Vagina (tissue), 2 donors: ENCODE measurements at places on chromosomes 16 and 17. TPM values are rescaled to one million over a fixed set of nuclear protein-coding genes. Genes with fewer than 3 reads are reported as not detected.

DNA sequence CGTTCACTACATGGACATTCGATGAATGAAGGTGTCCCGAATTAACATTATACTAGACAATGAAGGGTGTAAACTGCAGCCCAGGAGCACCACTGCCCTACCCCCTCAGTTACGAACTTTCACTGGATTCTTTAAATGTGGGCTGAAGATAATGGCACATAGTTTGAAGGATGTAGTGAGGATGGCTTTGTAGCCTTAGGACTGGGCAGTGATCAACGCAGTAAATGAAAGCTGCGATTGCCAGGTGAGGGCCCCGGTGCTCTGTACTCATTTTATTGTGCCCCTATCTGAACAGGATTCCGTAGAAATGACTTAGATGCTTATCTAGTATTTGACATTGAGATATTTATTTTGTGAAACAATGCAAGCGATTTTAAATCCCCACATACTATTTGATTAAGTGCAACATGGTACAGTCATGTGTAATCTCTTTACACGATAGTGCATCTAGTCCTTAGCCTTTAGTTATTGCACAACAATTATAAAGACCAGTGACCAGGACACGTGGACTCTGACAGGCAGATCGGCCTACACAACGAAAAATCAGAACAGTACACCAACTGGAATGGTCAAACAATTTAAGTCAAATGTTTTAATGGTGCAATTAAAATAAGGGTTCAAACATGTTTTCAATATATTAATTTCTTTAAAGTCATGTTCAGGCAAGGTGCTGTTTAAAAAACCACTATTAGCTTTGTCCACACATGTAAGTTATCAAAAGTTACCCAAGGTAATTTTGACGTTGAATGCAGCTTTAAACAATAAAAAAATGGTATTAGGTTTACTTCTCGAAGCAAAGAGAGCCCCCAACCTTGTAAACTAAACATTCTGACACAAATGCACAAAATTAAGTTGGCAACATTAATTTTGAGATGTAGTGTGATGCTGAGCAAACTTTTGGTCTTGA, 17.4 kb upstream of the ERN1 start:
- H3K27me3 ChIP-seq: no peaks in the 10 kb centered on the region
- peak overlapping the region; percentile 98 for H3K27ac ChIP-seq
- H3K36me3 ChIP-seq: no peaks in the 10 kb centered on the region
- no peak for DNase-seq
- H3K4me3 ChIP-seq: peak overlapping the region; percentile 85
- peaks cover 27% of the 10 kb centered on the region for H3K4me1 ChIP-seq

- H3K4me3 ChIP-seq: no peak overlapping the region
- no peak overlapping the region for H3K27ac ChIP-seq
- DNase-seq: no peak
- no peaks in the 10 kb centered on the region for H3K4me1 ChIP-seq
- H3K36me3 ChIP-seq: no peaks in the 10 kb centered on the region
- no peaks in the 10 kb centered on the region for H3K27me3 ChIP-seq
Measured at GRCh38 chr16:13098536-13098935, 197.1 kb downstream of the SHISA9 start.

DNA sequence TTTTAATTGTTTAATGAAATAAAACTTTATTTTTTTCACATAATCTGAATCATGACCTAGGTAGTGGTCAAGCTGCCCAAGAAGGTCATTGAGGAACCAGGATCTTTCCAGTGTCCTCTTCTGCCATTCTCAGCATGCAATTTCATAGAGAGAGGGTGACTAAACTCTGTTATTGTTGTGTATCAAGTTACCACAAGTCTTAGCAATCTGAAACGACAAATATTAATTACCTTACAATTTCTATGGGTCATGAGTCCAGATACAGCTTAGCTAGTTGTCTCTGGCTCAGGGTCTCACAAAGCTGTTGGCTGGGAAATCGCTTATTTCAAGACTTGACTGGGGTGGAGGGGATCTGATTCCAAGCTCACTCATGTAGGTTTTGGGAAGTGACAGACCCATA, 37.6 kb downstream of the FTO start:
- no peak overlapping the region for H3K4me3 ChIP-seq
- no peak for DNase-seq
- peaks cover 25% of the 10 kb centered on the region for H3K4me1 ChIP-seq
- no peak overlapping the region for H3K27ac ChIP-seq
- H3K36me3 ChIP-seq: no peaks in the 10 kb centered on the region
- H3K27me3 ChIP-seq: no peaks in the 10 kb centered on the region

- no peaks in the 10 kb centered on the region for H3K27me3 ChIP-seq
- H3K36me3 ChIP-seq: no peaks in the 10 kb centered on the region
- H3K4me1 ChIP-seq: no peaks in the 10 kb centered on the region
Measured at GRCh38 chr16:83769397-83770008, 38.3 kb upstream of the HSBP1 start.

DNA sequence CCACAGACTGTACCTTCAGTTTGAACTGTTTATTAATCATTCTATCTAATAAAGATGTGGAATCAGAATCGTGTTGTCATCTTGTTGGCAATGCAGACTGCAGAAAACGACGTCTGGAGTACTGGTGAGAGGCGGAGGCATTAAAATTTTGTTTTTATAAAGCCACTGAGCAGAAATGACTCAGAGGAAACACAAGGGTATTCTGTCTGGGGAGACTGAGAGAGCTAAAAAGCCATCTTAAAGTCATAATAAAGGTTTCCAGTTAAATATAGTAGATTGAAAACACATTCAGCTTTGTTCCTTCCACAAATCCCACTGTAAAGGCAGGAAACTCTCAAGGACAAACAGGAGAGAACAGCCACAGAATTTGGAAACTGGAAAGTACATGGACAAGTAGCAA, 74.2 kb downstream of the CPPED1 start:
- no peaks in the 10 kb centered on the region for H3K27me3 ChIP-seq
- H3K36me3 ChIP-seq: no peaks in the 10 kb centered on the region
- no peak overlapping the region for H3K27ac ChIP-seq
- H3K4me1 ChIP-seq: peaks cover 16% of the 10 kb centered on the region
- no peak overlapping the region for H3K4me3 ChIP-seq

- peaks cover 25% of the 10 kb centered on the region for H3K4me1 ChIP-seq
- DNase-seq: no peak
- no peak overlapping the region for H3K27ac ChIP-seq
- no peaks in the 10 kb centered on the region for H3K36me3 ChIP-seq
- H3K4me3 ChIP-seq: no peak overlapping the region
Measured at GRCh38 chr16:69601250-69601649, 35.5 kb downstream of the NFAT5 start.

DNA sequence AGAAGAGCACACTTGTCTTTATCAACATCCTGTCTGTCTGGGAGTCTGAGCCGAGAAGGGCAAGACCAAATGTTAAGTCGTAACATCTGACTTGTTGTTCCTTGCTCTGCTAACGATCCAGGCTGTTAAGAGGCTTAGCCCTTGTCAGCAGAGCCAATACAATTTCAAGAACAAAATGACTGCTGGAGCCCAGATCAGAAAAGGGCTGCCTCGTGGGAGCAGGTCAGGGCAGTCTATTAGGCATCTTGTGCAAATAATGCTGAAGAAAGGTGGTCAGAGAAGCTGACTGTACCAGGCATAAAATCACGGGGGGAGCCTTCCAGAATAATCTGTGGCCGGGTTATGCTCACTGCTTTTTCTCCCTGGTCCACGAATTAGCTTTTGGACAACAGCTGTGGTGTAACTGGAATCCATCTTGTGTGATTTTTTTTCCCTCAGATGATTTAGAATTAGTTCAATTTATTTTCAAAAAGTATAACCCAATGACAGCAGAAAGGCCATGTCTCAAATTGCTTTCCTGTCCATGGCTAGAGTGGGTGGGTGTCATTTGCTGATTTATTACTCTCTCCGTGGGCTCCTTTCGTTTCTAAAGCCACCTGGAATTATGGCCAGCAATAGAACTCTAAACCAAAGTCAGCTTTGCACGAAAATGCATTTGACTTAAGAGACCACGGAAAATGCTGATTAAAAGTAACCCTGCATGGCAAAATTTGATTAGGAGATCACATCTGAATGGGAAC, 221.1 kb upstream of the HSBP1 start:
- H3K27ac ChIP-seq: no peak overlapping the region
- DNase-seq: no peak
- no peak overlapping the region for H3K4me3 ChIP-seq
- H3K27me3 ChIP-seq: no peaks in the 10 kb centered on the region

GRCh38 chr17:29677221-29677791, 54.6 kb upstream of the CORO6 start:
- no peaks in the 10 kb centered on the region for H3K27me3 ChIP-seq
- H3K4me3 ChIP-seq: no peak overlapping the region
- H3K27ac ChIP-seq: peak overlapping the region; percentile 51
- H3K4me1 ChIP-seq: peaks cover 36% of the 10 kb centered on the region

GRCh38 chr17:45149669-45150664, 1.7 kb downstream of the HEXIM1 start:
- DNase-seq: no peak
- no peaks in the 10 kb centered on the region for H3K36me3 ChIP-seq
- peaks cover 56% of the 10 kb centered on the region for H3K4me1 ChIP-seq
- no peaks in the 10 kb centered on the region for H3K27me3 ChIP-seq
- peak overlapping the region; percentile 68 for H3K4me3 ChIP-seq
- H3K27ac ChIP-seq: peak overlapping the region; percentile 98

GRCh38 chr17:67531291-67531690, 154.2 kb downstream of the PITPNC1 start:
- peaks cover 15% of the 10 kb centered on the region for H3K4me1 ChIP-seq
- H3K4me3 ChIP-seq: no peak overlapping the region
- DNase-seq: peak; percentile 81
- H3K27ac ChIP-seq: no peak overlapping the region
- H3K27me3 ChIP-seq: no peaks in the 10 kb centered on the region
- H3K36me3 ChIP-seq: no peaks in the 10 kb centered on the region

- no peak overlapping the region for H3K4me3 ChIP-seq
- no peaks in the 10 kb centered on the region for H3K36me3 ChIP-seq
Measured at GRCh38 chr17:66843627-66844026, 8.7 kb downstream of the CACNG5 start.

DNA sequence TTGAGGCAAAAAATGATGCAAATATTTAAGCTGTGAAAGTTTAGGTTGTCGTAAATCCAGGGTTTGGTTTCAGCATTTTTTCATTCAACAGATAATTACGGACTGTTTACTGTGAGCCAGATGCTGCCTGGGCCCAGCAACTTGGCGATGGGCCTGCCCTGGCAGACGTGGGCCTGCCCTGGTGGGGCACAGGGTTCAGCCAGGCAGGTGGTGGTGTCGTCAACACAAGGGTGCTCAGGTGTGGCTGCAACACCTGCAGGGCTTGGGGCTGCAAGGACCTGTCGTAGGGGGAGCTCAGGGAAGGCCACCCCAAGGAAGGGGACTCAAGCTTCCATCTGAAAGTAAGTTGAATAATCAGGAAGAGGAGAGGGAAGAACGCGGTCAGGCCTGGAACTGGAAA, 15.1 kb downstream of the ZC3H18 start:
- DNase-seq: no peak
- no peaks in the 10 kb centered on the region for H3K27me3 ChIP-seq
- H3K36me3 ChIP-seq: no peaks in the 10 kb centered on the region
- H3K27ac ChIP-seq: no peak overlapping the region

DNA sequence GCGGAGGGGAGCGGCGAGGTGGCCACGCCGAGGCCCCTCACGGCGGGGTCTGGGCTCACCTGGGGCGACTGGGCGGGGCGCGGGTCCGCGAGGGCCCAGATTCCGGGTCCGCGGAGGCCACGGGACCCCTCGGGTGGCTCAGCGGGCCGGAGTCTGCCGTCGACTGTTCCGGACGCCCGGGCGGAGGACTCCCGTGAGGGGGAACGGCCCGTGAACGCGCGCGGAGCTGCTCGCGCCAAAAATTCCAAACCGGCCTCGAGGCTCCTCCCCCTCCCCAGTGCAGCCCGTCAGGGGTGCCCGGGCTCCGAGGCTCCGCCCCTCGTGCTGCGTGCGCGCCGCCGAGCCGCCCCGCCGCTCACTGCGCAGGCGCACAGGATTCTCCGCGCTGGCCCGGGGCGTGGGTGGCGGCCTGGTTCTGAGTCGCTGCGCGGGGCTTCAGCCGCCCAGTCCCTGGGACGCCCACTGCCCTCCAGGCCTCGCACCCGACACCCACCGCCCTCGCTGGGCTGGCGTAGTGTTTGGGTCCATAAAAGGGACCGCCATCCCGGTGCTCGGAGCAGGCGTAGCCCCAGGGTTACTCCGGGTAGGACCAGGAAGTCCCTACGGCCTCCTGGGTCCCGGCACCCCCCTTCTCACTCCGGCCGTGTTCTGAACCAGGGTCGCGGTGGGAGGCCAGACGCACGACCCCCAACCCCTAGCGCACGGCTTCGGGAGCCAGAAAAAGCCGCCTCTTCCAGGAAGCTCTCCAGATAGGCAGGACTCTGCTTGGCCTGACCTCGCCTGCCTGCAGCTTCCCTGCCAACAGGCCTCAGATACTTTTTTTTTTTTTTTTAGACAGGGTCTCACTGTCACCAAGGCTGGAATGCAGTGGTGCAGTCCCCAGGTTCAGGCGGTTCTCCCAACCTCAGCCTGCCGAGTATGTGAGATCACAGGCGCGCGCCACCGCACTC, at the start of gene PKMYT1:
Gene PKMYT1, minus strand, starts transcription at position 220 of the 950 bp plus-strand sequence. CDS start 789 bp downstream, outside the sequence.
- H3K27me3 ChIP-seq: no peaks in the 10 kb centered on the region
- no peaks in the 10 kb centered on the region for H3K36me3 ChIP-seq
- H3K27ac ChIP-seq: peak within 1 kb of the TSS; percentile 87

DNA sequence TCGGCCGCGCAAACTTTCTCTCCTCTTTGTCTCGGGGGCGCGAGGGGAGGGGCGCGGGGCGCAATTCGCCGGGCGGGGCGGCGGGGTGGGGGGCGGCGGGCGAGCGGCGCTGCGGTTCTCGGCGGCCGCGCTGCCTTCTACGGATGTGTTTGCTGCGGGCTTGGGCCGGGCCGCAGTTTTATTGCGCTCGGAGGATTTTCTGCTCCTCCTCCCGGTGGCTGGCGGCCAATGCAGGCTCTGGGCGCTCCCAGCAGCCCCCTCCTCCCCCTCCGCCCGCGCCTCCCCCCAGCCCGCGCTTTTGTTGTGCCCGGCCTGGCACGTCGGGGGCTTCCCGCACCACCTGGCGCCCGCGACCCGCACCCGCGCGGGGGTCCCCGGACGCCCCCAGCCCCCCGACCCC, at the start of gene TIMP2:
Gene TIMP2, minus strand, starts transcription at position 154 of the 400 bp plus-strand sequence. CDS start 299 bp downstream, outside the sequence.
- DNase-seq: no peak
- H3K27me3 ChIP-seq: no peaks in the 10 kb centered on the region
- H3K27ac ChIP-seq: peak within 1 kb of the TSS; percentile 99
- H3K4me3 ChIP-seq: peak within 1 kb of the TSS; percentile 81
- H3K4me1 ChIP-seq: peaks cover 57% of the 10 kb centered on the region
- no peaks in the 10 kb centered on the region for H3K36me3 ChIP-seq

Gene CCL3
- 2.9 TPM for total RNA-seq

Gene GCGR
- not detected for total RNA-seq

Gene CNOT1
- 115 TPM for total RNA-seq

Gene DLX3
- 1.7 TPM for total RNA-seq

Gene NETO2
- total RNA-seq: 2.7 TPM

Gene ABCC11
- total RNA-seq: not detected

Gene RHOT2
- 91.1 TPM for total RNA-seq

Gene C1QTNF1
- 30.7 TPM for total RNA-seq

Gene ACSM3
- total RNA-seq: 70.2 TPM

Gene STX8
- total RNA-seq: 31.2 TPM

Gene KRT31
- total RNA-seq: not detected

Gene SRL
- 1.5 TPM for total RNA-seq

Gene KRTAP3-1
- total RNA-seq: not detected
